Vagina (tissue), 2 donors: ENCODE measurements at places on chromosomes 5 and 9. TPM values are rescaled to one million over a fixed set of nuclear protein-coding genes. Genes with fewer than 3 reads are reported as not detected.

Gene JADE2
- 35.4 TPM for total RNA-seq

Gene KLHL3
- total RNA-seq: 7.4 TPM

Gene IFNA5
- not detected for total RNA-seq

Gene FOXD4L3
- total RNA-seq: 0.49 TPM

Gene PDCD1LG2
- 1.2 TPM for total RNA-seq

Gene SIGMAR1
- 79.3 TPM for total RNA-seq

Gene CBY3
- not detected for total RNA-seq

Gene KIF4B
- total RNA-seq: not detected

Gene TAF11L10
- total RNA-seq: not detected

Gene ITGA2
- total RNA-seq: 18.4 TPM

Gene PCDH12
- total RNA-seq: 3.2 TPM
